ENCODE measurements at places on chromosomes 3 and 15.
A peak's percentile ranks its signal among the peaks of the same experiment; 100 is the strongest.

DNA sequence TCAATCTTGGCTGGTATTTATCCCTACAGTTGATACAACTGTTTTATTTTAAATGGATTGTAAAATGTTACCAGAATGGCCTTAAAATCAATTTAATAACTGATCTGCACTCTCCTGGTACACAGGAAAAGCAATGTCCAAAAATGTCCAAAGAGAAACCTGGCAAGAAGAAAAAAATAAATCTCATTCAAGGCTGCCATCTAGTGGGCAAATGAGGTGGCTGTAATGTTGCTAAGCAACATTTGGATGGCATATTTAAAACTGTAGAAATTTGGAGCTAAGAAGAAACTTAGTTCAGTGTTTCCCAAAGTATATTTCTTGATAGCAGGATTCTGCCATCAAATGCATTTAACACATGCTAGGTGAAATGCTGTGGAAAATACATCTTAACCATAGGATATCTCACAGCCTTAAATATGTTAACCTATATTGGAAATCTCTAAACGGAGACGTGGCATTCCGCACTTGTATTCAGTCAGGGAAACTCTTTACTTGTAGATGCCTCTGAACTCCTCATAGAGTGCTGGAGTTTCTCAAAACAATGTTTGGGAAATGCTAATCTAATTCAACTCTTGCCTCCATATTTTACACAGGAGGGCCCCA is 216.8 kb downstream of the ERC2 start:
- peak; percentile 16 for DNase-seq

DNA sequence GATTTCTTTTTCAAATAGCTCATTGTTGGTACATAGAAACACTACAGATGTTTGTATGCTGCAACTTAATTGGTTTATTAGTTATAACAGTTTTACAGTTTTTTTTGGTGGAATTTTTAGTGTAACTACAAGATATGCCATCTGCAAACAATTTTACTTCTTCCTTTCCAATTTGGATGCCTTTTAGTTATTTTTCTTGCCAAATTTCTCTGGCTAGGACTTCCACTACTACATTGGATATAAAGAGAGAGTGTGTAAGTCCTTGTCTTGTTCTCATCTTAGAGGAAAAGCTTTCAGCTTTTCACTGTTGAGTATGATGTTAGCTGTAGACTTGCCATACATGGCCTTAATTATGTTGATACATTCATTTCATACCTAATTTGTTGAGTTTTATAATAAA is 143.6 kb upstream of the EOMES start:
- no peak for DNase-seq

DNA sequence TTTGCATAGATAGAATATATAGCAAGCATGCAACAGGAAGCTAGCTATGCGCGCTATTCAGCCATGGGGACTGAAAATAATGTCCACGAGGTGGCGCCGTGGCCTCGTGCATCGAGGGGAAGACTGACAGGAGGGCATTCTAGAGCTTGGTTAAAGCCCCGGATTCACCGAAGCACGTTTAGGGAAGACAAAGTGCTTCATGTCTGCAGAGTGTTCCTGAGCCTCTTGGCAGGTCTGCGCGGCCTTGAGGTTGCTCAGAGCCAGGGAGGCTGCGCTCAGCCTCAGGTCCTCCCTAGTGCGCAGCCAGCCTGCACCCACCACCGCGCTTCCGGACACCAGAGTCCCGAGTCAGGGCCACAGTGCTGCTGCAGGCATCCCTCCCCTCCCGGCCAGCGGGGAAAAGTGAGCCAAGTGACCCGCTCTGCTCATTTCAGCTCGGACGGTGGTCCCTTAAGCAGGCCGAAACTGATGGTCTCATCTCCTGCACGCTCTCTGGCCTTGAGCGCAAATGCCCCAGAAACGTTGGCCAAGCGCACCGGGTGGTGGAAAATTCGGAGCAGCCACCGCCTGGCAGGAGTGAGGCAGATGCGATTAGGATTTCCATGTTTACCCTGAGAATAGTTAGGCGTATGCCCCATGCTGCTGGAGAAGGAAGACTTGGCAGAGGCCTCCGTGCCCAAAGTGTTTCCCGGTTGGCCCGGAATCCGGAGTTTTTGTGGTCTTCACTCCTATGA is 24.8 kb downstream of the GABRA5 start:
- no peak for DNase-seq

DNA sequence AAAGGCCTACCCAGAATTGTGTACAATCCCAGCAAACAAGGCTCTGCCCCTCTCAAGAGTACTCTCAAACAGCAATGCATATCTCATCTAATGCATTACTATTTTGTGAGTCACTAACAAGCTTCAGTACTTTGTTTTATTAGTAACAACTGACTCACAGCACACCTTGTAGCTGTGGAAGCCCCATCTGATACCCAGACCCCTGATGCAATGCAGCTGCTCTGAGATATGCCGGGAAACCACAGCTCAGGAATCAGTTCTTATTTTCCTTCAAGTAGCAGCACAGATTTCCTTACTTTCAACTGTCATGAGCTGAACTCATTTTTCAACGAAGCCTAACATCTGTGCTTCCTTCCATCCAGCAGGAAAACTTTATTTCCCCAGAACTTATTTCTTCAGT is 37.8 kb downstream of the CCNL1 start:
- DNase-seq, result no peak

- peak; percentile 58 for DNase-seq
Measured at GRCh38 chr3:24299806-24300626, 194.6 kb downstream of the THRB start.

DNA sequence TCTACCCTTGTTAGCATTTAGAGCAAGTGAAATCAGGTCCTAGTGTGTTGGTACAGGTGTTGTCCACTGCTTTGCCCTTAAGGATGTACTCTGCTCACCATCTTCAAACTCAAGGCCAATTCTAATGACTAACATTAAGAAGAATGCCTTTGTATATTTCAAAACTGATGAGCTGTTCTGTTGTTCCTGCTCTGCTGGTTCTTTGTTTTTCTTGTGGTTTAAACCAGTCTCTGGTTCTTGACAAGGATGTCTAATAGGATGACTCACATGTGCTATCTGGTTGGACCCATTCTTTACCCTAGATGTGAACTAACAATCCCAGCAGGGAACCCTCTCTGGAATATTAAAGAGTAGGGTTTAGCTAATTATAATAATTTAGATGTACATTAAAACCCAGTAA is 17.3 kb downstream of the ABHD5 start:
- DNase-seq, result peak; percentile 80

- no peak for DNase-seq
Measured at GRCh38 chr3:177452831-177453450, 255.7 kb upstream of the TBL1XR1 start.

- DNase-seq, result no peak
Measured at GRCh38 chr15:45113380-45113990, 487 bp downstream of the DUOX2 start.

DNA sequence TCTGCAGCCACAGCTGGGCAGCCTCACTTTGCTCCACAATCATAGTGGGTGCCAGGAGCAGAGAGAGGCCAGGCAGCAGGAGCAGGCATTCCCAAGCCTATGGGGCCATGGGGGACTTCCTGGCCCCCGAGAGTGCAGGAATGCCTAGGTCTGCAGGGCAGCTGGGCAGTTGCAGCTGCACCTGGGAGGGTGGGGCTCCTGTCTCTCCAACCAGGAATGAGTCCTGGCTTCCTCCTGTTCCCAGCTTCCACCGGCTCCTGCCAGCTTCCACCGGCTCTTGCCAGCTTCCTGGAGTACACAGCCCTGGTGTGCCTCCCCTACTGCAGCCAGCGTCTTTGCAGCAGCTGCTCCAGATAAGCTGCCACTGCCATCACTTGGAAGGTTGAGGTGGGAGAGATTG is 86.3 kb upstream of the CDV3 start:
- DNase-seq, result no peak

GRCh38 chr3:195286115-195286872 is 15.3 kb upstream of the XXYLT1 start:
- DNase-seq, result no peak

- no peak for DNase-seq
Measured at GRCh38 chr3:56782906-56783305, 18.8 kb downstream of the ARHGEF3 start.

DNA sequence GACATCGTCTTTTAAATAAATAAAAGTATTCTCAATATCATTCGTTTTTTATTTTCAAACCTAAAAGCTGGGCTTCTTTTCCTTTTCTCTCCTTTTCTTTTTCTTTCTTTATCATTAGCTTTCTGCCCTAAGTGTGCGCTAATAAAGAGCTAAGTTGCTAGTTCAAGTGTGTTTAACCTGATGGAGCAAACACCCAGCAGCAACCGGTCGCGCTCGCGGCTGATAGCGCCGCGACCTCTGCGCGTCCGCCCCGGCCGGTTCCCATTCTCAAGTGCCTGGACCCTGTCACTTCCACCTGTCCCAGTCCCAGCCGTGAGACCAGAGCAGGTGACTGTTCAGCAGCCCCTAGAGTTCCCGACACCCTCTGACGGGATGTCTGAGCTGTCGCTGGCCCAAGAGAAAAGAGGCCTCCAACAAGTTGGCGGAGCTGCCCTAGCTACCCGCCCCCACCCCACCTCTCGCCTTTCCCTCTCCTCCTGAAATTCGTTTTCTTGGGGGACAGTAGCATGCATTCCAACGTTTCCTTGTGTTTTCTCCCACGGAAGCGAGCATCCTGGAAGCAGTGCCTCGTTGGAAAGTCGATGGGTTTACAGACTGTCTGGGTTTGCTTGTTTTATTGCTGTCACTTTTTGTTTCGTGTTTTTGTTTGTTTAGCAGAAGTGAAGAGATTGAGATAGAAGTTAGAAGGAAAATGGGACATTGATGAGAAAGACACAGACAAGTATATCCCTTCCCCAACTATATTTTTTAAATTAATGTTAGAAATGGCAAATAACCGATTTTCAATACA is 3.1 kb upstream of the MECOM start:
- DNase-seq, result no peak

- DNase-seq, result no peak
Measured at GRCh38 chr3:13484851-13485590, 4.9 kb downstream of the HDAC11 start.

GRCh38 chr15:91889111-91889815 is 35.8 kb downstream of the SLCO3A1 start:
- DNase-seq, result no peak

GRCh38 chr3:49110780-49111179 is 6.2 kb upstream of the QARS1 start:
- DNase-seq, result no peak

- DNase-seq, result no peak
Measured at GRCh38 chr3:74631351-74632140, 17.1 kb upstream of the CNTN3 start.

- no peak for DNase-seq
Measured at GRCh38 chr15:35289024-35289617, 204.0 kb upstream of the NANOGP8 start.

- DNase-seq, result no peak
Measured at GRCh38 chr3:169539856-169540255, 123.7 kb downstream of the MECOM start.

- DNase-seq, result no peak
Measured at GRCh38 chr15:31396881-31397560, 70.4 kb downstream of the KLF13 start.

DNA sequence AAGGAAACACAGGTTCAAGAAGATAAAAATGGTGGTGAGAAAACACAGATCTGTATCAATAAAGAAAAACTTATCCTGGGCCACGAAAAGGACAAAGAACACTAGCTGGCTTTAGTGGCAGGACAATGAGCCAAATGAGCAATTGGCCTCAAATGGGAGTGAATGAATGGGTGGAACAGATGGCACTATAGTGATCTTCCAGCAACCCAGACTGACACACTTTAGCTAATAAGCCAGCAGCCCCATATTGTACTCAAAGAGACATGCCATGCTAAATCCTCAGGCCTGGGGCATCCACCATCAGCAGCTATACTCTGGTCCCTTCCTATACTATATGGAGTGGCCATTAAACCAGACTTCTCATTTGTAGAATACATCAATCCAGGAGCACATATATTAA is 60.0 kb upstream of the GADL1 start:
- DNase-seq, result no peak

GRCh38 chr3:110881069-110881468 is 190.5 kb upstream of the NECTIN3 start:
- DNase-seq, result no peak

GRCh38 chr3:69941037-69941436 is 58.5 kb upstream of the SAMMSON start:
- DNase-seq, result no peak

DNA sequence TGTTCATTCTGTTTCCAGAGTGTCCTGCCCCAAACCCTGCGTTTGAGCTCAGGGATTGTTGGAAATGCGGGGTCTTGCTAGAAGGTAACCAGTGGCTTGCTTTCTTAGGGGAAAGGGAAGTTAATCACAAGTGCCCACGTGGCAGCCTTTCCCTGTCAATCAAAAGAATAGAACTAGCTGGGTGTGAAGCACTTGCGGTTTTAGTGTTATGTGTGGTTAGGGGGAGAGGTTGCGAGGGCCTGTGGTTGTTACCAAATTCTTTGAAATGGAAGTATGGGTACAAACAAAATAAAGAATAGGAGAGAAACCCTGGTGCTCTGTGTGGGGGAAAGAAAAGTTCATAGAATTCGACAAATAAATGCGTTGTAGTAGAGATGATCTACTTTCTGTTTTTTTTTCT is 67.6 kb downstream of the FNDC3B start:
- DNase-seq, result no peak

DNA sequence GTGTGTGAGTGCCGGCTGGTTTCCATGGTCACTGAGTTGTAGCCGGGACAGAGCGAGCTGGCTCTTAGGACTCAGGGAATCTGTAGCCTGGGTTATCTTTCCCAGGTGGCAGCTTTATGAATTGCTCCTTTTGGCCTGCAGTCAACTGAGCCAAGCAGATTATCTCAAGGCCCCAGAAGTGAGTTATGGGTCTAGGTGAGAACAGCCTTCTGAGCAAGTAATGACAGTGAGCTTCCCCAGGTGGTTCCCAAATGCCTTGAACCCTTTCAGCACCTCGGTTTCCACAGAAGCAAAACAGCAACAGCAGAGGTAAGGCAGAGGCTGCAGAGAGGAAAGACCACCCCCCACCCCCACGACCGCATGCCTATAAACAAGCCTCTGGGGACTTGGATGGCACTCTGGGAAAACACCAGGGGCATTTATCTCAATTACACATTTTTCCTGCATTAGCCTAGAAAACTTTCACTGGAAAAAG is 56.7 kb upstream of the DGKG start:
- DNase-seq, result no peak

DNA sequence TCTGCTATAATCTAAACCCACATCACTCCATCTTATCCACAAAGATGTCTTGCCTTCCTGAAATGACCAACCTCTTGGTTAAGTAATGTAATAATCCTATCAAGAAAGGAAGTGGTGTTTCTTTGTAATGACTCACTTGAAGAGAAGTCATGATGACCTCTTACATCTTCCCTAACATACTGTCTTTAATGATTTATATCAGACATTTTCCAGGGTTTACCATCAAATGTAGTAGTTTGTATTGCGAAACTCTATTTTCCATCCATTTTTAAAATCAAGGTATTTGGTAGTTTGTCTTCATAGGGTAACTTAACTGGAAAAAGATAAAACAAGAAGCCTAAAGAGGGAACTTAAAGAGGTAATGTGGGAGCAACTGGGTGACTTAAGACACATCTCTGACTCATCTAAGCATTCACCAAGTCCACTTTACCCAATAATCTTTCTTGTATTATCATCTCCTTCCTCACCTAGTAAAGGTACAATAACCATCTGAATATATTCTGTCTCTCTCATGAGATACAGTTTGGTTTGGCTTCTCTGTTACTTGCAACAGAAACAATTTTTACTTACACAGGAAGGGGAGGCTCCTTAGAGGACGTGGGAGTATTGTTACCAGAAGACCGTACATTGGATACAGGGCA is 5.7 kb upstream of the MAPK6 start:
- DNase-seq, result no peak

GRCh38 chr15:83516935-83517334 is 69.8 kb downstream of the SH3GL3 start:
- peak; percentile 2 for DNase-seq
